Cortex of kidney (tissue), 1 donor: ENCODE measurements at places on chromosomes 2 and 18.

DNA sequence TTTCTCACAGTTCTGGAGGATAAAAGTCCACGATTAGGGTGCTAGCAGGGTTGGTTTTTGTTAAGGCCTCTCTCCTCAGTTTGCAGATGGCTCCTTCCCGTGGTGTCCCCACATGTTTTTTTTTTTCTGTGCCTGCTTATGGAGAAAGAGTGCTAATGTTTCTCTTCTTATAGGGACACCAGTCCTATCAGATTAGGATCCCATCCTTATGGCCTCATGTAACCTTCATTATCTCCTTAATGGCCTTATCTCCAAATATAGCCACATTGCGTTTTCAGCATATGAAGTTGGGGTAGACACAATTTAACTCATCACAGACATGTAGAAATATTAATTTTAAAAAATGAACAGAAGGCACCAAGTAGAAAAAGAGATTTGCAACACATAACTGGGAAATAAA, 755.7 kb upstream of the CELF4 start:
- no peak for DNase-seq

DNA sequence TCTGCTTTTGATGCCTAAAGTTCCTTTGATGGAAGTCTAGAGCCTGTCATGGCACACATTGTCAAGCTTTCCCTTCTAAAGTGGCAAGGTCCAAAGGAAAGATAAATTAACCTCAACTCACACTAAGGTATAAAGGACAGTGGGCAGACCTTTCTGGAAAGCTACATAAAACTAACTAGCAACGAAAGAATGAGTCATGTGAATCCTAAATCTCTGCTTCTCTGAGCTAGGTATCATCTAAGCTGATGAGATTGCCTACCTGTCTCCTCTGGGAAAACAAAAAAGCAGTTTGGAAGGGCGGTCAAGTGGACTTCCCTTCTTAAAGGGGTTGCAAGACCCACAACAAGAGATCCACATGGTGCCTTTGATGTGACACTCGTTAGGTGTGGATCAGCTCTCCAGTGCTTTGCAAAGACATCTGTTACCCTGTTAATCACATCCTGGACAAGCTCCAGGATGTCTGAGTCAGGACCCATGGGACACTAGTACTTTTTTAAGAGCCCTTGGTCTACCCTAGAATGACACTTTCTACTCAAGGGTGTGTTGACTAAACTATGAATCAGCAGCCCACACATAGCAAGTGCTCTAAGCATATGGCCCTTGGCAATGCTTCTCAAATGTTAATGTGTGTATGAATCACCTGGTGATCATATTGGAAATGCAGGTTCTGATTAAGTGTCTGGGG, 173.5 kb downstream of the ALK start:
- no peak for DNase-seq

DNA sequence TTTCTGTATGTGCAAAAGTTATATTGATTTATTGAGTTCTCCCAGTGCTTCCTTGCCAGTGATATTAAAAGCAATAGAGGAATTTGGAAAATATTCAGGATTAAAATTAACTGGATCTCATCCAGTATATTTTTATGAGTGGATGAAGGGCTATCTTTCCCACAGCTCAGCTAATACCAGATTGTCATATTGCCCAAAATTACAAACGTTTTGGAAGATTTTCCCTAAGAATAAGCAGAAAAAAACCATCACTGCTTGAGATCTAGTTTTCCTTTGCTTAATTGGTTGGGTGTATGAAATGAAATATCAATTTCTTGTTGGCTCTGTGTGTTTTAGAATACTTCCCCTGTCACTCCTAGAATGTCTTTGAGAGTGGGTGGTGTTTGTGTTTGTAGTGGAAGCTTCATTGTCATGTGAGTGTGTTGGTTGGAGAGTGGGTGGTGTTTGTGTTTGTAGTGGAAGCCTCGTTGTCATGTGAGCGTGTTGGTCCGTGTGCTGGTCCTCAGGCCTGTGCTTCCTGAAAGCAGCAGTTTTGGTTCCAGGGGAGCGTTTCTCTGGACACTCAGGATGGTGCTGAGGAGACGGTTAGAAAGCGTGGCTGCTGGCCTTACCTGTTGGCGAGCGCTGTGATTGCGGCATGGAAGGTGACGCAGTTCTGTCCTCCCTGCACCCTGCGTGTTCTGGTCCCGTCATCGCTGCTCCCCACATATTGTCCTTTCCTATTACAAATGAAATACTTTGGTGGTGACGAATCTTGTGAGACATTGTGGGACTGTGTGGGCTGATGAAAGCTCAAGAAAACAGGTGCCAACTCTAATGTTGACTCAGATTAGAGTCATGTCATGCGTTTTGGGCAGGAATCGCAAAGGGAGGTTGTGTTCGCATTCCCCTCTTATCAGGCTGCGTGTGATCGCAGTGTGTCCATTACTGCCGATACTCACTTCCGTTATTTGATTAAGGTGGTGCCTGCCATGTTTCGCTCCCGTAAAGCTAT, 12.4 kb downstream of the ASB1 start:
- DNase-seq, result no peak

- no peak for DNase-seq
Observed at GRCh38 chr2:14451312-14451711, 181.2 kb upstream of the LRATD1 start.

GRCh38 chr2:127389778-127390435, 2.1 kb upstream of the MAP3K2 start:
- no peak for DNase-seq

GRCh38 chr2:13114391-13114790, 397.7 kb downstream of the TRIB2 start:
- DNase-seq, result no peak

GRCh38 chr18:71209944-71210343, 921.1 kb downstream of the SOCS6 start:
- DNase-seq, result no peak
